SK-N-MC (cell line): ENCODE measurements at places on chromosomes 4 and X.

DNA sequence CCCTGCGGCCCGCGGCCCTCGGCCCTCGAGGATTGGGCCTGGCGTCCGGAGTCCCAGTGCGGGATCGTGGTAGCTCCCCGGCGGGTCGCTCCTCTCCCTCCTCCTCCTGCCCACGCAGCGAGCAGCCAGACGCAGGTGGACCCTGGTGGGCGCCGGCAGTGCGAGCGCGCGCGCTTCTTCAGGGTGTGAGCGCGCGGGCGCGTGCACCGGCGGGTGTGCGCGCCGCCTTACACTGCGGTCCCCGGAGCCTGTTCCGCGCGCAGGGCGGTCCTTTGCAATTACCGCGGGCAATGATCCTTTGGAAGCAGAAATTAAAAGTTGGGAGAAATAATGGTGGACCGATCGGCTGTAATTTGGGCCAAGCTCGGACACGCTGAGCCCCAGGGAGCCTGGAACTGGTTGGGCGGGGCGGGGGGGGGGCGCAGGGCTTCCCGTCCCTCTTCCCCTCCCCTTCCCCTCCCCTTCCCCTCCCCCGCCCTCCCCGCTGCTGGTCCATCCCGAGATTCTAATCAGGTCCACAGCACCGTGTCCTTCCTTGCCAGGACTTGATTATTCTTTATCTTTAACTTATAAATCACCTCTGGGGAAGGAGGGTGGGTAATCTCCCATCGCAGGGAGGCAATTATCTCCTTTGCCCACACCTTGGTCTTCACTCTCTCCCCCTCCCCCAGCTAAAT, 1.6 kb upstream of the NKX1-1 start:
- no peak for DNase-seq

DNA sequence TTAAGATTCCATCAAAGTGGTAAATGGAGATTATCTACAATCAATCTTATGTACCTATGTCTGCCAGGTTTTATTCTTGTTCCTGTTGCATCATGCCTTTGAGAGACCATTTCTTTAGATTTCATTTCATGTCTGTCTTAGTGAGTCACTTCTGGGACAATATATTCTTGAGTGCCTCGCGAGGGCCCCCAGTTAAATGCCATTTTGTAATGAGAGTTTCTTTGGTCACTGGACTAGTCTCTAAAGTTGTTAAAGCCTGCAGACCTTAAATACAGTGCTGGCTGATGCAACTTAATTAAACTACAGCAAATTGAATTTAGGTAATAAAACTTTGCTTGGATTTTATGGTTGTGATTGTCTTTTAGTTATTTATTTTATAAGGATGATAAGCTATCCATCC, 87.2 kb upstream of the PITX2 start:
- no peak for DNase-seq

GRCh38 chr4:82802911-82803310, 4.3 kb upstream of the SCD5 start:
- no peak for DNase-seq

DNA sequence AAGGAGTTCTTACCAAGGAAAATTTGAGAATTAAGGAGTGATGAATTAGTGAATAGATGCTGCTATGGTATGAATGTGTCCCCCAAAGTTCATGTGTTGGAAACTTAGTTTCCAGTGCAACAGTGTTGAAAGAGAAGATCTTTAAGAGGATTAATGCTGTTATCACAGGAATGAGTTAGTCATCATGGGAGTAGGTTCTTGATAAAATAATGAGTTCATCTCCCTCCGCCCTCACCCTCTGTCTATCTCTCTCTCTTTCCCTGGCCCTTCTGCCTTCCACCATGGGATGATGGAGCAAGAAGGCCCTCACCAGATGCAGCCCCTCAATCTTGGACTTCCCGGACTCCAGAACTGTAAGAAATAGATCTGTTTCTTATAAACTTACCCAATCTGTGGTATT, 38.3 kb upstream of the KLHL8 start:
- no peak for DNase-seq

DNA sequence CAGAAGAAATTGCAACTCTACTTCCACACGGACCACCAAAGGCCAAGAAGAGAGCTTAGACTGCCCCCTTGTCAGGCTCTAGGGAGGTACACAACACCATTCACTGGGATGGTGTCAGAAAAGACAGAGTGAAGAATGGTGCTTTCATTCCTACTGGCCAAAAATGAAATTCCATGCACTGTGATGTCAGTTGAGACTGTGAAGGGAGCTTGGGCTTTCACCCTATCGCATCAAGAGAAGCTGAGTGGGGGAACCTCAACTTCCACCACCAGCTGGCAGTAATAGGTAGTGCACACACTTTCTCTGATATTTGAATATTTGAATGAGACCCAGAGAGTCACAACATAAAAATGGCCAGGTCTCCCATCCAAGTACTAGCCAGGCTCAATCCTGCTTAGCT, 65.9 kb downstream of the ZNF711 start:
- no peak for DNase-seq

DNA sequence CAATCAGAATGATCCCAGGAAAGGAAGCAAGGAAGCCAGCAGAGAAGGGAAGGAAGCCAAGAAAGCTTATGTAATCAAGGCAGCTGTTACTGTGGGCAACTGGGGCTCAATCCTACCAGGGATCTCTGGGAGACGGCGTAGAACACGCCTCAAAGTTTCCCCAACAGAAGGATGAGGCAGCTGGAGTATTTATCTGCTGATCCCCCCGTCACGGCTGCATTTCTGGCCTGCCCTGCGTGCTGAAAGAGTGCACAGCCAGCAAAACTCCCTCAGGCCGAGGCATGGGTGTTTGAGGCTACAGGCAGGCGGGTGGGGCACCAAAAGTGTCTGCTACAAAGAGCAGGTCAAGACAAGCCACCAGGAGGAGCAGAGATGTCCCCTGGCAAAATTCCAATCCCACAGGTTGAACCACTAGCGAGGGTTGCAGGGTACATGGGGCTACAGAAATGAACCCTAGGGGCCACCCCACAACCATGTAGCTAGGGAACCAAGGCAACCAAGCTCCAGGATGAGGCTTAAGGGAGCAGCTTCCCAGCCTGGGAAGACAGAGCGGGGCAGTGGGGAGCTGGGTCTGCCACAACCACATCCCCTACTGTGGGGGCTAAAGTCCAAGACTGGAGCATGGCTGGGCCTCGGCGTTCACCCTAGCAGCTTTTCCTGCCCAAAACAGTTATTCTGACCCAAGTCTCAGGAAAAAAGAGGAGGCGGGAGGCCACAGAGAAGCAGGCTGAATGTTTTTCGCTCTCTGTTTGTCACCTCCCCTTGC, 113.4 kb downstream of the BCOR start:
- DNase-seq: no peak

DNA sequence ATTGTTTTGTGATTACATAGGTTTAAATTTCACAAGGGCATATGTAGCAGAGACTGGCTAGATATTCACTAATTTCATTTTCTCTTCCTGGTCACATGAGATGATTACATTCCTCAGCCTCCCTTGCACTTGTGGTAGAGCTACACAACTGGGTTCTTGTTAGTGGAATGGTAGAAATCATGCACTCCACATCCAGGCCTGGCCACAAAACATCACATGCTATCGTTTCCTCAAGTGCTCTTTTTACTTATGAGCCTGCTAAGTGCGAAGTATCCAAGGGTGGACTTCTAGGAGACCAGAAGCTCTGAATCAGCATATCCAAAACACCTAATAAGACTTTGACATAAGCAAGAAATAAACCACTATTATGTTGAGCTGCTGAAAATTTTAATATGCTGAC, 26.4 kb upstream of the HPGDS start:
- no peak for DNase-seq

- no peak for DNase-seq
These were observed at the start of gene ALB for GRCh38 chr4:73404042-73404441. TSS of gene ALB (plus strand) at chr4:73404287. CDS start at chr4:73404328, 41 bp downstream.

DNA sequence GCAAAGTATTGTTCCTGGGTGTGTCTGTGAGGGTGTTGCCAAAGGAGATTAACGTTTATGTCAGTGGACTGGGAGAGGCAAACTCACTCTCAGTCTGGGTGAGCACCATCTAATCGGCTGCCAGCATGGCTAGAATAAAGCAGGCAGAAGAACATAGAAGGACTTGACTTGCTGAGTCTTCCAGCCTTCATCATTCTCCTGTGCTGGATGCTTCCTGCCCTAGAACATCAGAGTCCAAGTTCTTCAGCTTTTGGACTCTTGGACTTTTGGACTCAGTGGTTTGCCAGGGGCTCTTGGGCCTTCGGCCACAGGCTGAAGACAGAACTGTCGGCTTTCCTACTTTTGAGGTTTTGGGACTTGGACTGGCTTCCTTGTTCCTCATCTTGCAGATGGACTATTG, 15.3 kb upstream of the ENPP6 start:
- DNase-seq: no peak

- DNase-seq: no peak
These were observed at the start of gene CXXC4 for GRCh38 chr4:104494822-104495559. TSS of gene CXXC4 (minus strand) at chr4:104494894. CDS start at chr4:104491802, 3,092 bp downstream.

DNA sequence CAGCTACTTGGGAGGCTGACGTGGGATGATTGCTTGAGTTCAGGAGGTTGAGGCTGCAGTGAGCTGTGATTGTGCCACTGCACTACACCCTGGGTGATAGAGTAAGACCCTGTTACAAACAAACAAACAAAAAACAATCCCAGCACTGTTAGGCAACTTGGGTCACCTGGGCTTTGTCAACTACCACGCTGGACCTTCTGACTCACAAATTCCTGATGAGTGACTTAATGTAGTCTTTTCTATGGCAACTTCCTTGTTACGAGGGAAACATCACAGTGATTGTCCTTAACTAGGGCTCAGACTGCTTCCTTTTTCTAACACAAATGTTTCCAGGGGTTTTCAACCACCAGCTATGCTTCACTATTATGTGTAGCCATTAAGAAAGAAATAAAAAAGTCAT, 128.8 kb upstream of the GPC4 start:
- DNase-seq: no peak

- DNase-seq: no peak
These were observed 66.1 kb downstream of the CDS1 start for GRCh38 chr4:84648863-84649647.

- no peak for DNase-seq
These were observed 103.3 kb upstream of the KIT start for GRCh38 chr4:54554339-54554990.

- DNase-seq: no peak
These were observed 22.9 kb upstream of the CLGN start for GRCh38 chr4:140450352-140450751.

- no peak for DNase-seq
These were observed 9.3 kb downstream of the PDZD4 start for GRCh38 chrX:153821066-153821465.

- DNase-seq: no peak
These were observed 14.0 kb downstream of the TAPT1 start for GRCh38 chr4:16212138-16212782.

GRCh38 chrX:53594354-53594753, 92.2 kb downstream of the HUWE1 start:
- no peak for DNase-seq

DNA sequence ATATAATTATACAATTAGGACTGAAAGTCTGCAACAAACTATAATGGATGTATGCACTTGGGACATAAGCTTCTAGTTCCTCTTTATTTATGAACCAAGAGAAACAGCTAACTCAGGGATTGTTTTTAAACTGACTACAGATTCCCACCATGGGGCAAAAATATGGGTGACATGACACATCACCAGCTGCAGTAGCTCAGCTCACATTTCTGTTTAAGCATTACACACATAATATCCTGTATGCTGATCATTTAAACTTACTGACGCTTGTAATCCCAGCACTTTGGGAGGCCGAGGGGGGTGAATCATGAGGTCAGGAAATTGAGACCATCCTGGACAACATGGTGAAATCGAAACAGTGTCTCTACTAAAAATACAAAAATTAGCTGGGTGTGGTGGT, 11.5 kb downstream of the FGB start:
- no peak for DNase-seq

DNA sequence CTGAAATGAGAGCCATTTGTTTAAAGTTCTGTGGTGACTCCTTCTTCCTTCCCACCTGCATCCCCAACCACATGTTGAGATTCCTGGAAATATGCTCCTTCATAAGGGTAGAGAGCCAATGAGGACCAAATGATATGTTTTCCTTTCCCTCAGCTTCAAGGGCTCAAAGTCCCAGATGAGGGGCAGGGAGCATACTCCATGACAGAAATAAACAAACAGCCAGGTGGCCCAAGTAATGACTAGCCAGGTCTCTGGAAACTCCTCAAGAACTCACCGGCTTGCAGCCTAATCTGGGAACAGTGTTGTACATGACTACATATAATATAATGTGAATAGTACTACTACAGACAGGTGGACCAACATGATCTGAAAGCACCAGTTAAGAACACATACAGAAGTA, 392.3 kb downstream of the PACRGL start:
- no peak for DNase-seq

- DNase-seq: no peak
These were observed 17.5 kb upstream of the MAGEA10 start for GRCh38 chrX:152155766-152156310.

GRCh38 chr4:165402375-165402774, 23.6 kb downstream of the CPE start:
- no peak for DNase-seq

DNA sequence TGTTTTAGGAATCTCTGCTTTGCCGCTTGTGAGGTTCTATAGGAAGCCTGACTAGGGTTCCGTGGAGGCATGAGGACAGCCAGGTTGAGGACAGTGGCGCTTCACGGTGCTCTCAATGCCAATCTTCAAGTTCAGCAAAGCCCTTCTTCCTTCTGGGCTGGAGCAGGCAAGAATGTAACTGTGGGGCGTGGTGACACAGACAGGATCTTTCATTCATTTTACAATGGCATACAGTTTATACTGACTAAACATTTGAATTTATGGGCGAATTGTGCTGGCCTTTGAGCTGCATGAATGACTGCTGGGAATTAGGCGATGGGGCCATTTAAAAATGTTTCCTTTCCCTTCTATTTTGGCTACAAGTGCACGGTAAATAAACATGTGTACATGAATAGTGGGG, 2.9 kb upstream of the NHS start:
- DNase-seq: no peak

- DNase-seq: no peak
These were observed 941.5 kb downstream of the DMD start for GRCh38 chrX:32269866-32270265.

DNA sequence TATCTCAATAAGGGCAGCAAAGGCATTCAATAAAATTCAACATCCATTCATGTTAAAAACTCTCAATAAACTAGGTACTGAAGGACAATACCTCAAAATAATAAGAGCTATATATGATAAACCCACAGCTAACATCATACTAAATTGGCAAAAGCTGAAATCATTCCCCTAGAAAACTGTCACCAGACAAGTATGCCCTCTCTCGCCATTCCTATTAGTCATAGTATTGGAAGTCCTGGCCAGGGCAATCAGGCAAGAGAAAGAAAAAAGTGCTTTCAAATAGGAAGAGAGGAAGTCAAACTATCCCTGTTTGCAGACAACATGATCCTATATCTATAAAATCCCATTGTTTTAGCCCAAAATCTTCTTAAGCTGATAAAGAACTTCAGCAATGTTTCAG, 116.8 kb downstream of the TENT5D start:
- DNase-seq: no peak
